ENCODE measurements at places on chromosomes 1 and 21.
A peak's percentile ranks its signal among the peaks of the same experiment; 100 is the strongest.

GRCh38 chr1:53732912-53733317 is 6.0 kb downstream of the GLIS1 start:
- DNase-seq: no peak

DNA sequence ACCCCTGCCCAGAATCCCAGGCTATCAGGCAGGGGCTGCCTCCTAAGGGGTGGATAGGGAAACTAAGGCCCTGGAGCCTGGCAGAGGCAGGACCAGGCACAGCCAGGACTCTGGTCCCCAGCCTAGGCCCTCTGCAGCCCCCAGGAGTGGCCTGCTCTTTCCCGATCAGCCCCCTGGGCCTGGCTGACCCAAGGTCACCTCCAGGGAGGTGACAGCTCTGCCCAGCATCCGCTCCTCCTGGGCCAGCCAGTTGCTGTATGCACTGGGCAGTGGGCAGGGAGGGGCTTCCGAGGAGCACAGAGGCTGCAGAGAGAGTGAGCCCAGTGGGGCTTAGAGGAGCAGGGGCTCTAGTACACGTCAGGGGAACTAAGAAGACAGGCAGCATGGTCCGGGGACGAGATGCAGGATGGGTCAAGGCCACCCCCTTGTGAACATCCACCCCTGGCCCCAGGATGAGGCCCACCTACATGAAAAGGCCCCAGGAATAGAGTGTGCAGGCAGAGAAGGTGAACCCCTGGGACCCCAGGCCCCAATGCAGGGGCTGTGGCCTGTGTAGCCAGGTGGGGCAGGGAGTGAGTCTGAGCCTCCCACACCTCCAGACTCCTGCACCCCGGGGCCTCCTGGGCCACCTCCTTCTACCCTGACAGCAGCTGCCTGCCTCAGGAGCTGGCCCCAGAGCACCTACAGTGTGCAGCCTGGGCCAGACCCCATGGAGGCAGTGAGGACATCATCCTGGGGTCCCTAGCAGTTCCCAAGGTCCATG is 32.8 kb downstream of the WNT9A start:
- no peak for DNase-seq

GRCh38 chr1:181635110-181635509 is 151.8 kb downstream of the CACNA1E start:
- DNase-seq: no peak

DNA sequence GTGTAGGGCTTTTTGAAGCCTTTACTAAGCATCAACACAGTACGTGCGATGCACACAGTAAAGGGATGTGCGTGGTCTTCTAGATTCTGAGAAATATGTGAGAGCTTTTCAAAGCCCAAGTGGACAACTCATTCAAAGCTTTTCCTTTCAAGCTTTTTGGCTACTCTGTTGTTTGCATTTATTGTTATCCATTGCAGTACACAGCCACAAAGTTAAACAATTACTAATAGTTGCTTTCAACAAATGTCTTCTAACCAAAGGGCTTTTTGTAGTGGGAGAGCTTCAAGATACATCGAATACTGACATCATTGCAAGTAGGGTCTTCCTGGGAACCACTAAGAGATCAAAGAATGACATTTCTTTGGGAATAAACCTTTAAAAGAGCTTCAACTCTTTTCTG is 97.9 kb upstream of the ETV3 start:
- DNase-seq: no peak

GRCh38 chr1:118933051-118933781 is 54.9 kb downstream of the TBX15 start:
- peak; percentile 35 for DNase-seq

GRCh38 chr21:32782698-32783097 is 11.1 kb upstream of the PAXBP1 start:
- no peak for DNase-seq

DNA sequence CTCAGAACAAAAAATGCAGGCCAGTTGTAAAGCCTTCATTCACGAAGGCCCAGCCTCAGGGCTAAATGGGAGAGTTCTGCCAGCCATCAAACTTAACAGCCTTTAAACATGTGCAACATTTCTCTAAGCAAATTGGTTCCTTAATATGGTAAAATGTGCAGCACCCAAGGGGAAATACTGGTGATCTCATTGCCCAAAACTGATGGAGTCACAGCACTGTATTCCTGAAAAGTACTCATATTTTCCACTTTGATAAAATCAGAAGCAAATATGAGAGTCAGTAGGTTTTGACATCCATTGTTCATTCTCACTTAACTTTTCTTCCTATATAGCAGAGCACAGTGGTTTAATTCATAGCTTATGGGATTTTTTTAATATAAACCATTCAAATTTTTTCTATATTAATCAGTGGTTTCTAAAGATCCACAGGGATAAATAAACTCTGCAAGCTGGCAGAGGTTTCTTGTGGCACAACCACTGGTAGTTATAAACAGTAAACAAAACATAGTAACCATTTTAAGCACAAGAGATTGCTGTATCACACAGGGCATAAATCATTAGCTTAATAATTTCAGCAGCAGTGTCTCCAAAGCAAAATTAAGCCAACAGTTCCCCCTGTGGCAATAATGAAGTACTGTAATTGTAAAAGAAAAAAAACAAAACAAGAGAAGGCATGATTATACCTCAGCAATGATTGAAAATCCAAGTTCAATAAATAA is 106.9 kb upstream of the LYPLAL1 start:
- DNase-seq: no peak

GRCh38 chr1:35298464-35298863 is 30.0 kb downstream of the ZMYM4 start:
- DNase-seq: no peak

- peak; percentile 22 for DNase-seq
These were observed 9.6 kb downstream of the PTPRU start for GRCh38 chr1:29245876-29246275.

GRCh38 chr1:56394298-56394697 is 185.1 kb downstream of the PLPP3 start:
- no peak for DNase-seq

DNA sequence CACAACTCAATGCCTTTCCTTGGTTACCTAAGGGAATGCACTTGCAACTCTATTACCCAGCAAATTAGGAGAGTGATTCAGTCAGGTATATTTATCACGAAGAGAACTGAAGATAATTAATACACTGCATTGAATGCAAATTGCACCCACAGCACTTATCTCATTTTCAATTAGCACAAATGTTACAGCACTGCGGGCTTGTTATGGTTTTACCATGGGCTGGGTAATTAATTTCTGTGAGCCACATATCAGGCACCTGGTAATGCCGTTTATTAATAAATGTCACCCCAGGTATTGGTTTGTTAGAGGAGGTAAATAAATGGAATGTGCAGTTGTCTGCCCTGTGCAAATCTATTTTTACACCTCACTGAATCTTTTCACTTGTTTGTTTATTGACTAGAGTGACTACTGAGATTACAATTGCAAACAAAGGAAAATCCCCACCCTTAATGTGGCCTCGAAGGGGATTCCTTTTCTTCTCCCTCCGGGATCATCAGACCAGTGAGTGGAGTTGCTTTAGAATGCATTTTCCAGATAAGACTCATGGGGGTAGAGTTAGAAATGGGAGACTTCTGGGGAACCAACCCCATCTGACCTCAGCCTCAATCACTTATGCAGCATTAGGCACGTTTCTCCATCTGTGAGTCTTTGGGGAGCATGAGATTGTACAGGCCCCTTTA is 269.3 kb downstream of the RPS6KC1 start:
- no peak for DNase-seq

DNA sequence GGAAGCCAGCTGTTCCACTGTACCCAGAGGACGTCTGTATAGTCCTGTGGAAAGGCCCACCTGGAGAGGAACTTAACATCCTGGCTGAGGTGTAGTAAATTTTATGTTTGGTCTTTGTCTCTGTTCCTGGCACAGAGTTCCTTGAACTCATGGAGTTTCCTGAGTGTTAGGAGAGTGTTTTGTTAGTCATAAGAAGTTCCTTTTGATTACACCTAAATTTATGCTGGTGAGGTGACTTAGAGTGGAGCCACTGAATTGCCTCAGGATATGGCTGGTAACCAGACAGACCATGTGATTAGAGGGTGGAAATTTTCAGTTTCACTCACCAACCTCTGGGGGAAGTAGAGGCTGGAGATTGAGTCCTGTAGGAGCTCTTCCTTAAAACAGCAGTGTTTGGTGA is 57.9 kb downstream of the RASAL2 start:
- DNase-seq: no peak

DNA sequence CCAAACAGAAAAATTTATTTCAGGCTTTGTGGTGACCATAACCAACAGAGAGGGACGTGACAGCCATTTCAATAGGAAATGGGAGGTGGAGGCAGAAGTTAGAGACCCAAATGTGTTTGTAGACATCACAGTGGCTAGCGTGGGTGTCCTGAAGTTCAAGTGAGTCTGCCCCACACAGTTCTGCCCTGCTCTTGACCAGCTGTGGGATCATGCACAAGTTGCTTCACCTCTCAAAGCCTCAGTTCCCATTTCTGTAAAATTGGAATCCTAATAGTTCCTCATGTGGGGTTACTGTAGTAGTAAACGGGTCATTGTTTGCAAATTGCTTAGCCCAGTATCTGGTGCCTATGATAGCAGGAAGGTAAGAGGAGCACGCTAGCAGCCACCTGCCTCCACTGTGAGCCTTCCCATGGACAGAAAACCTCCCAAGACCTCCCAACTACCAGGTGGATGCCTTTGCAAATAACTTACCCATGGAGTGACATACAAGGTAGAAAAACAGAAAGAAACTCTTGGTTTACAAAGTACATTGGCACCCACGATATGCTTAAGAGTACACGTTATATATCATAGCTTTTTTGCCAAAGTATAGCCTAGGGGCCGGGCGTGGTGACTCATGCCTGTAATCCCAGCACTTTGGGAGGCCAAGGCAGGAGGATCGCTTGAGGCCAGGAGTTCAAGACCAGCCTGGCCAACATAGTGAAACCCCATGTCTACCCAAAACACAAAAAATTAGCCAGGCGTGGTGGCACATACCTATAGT is 29.1 kb downstream of the FHAD1 start:
- no peak for DNase-seq

GRCh38 chr1:212852105-212852688 is 4.7 kb upstream of the SPATA45 start:
- DNase-seq: no peak

- DNase-seq: no peak
These were observed 71.2 kb upstream of the HOOK1 start for GRCh38 chr1:59743324-59744091.

DNA sequence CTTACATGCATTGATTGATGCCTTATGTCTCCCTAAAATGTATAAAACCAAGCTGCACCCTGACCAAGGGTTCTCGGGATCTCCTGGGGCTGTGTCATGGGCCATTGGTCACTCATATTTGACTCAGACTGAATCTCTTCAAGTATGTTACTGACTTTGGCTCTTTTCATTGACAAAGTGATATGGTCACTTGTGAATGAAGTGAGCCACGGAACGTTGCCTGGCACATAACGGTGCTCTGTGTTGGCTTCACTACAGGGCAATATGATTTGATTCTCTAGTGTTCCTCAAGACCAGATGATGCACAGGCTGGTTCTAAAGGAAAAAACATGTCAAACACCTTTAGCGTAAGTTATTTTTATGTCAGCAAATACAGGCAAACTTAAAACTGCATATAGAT is 11.4 kb upstream of the IL10RB start:
- no peak for DNase-seq

DNA sequence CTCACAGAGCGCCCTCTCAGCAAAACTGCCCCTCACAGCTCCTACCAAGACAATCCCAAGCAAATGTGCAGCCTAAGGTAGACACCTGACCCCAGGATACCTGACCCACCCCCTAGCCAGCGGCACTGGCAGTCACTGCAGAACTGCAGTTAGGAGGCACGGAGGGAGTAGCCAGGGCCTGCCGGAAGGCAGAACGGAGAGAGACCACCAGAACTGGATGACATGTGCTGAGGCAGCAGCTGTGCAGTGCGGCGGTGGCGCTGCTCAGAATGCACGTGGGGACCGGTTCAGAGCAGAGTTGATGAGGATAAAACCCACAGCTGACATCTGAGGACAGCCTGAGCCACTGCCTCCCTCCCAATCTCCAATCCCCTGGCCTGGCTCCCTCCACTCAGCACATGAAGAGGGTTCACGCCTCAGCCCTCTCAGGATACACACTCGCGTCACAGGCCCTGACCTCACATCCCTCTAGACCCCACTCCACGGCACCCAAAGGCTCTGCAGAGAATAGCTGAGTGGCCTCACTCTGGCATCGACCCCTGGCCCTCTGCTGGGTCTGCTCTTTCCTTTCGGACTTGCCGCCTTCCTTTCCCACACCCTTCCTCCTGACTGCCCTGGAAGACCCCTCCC is 29.6 kb downstream of the UBE2G2 start:
- no peak for DNase-seq

DNA sequence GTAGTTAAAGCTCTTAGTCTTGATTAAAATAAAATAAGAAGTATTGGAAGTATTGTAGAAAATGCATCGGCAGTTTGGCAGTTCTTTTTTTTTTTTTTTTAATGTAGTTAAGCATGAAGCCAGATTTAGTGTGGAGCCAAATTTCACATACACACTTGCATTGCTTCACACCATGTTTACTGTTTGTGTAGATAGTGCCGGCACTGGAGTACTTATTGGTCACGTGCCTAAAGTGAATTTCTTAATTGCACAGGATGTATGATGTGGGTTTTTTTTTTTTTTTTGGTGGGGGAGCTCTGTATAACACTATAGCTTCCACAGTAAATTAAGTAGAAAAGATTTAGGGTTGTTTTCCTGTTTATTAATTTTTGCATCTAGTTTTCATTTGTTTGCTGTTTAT is 21.2 kb upstream of the TMEM61 start:
- DNase-seq: no peak

DNA sequence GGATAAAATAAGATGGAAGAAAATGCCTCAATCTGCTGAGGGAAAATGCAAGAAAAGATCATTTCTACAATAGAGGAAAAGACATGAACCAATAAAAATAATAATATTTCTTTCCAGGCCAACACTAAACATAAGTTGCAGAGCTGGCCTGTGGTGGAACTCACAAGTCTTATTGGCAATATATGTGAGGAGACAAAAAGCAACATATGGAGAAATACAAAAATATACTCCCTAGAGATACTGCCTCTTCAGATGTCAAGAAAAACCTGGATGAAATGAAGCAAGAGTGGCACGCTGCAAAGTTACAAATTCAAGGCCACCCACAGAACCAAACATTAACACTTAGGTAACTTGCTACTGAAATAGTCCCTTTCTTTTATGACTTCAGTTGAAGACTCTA is 264.9 kb upstream of the FMN2 start:
- DNase-seq: no peak
